ENCODE measurements at places on chromosomes 7 and 10. TPM values are rescaled to one million over a fixed set of nuclear protein-coding genes. Genes with fewer than 3 reads are reported as not detected.
A peak's percentile ranks its signal among the peaks of the same experiment; 100 is the strongest.

Gene REPIN1
- total RNA-seq, result 53.6 TPM

DNA sequence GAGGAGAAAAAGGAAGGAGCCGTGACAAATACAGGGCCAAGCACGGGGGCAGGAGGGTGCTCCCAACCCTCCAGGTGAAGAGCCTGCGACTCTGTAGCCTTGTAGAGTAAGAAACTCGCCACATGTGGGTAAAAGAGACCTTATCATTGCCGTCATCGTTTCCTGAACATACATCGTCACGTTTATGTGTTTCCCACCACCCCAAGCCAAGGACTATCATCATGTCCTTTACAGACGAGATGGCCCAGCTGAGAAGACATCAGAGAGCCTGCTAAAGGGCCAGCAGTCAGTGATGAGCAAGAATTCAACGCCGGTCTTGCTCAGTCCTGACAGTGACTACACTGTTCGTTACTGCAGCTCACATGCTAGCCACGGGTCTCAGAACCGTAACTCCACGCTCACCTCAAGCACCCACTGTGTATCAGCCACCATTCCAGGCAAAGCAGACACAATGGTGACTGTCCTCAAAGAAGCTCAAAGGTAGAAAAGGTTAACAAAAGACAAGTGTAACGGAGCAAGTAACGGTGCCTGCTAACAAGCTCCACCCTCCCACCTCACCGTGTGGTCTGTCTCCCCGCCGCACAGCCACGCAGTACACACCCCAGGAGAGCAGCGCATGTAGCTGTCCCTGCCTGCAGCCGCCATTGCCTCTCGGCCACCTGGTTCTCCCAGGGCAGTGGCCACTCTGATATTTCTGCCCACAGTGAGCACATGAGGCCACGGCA lies 147.8 kb downstream of the MAD1L1 start:
- no peak for DNase-seq
- no peaks in the 10 kb centered on the region for H3K36me3 ChIP-seq
- peaks cover 17% of the 10 kb centered on the region for H3K4me1 ChIP-seq

Gene UCMA
- not detected for total RNA-seq

Gene VAX1
- total RNA-seq, result not detected

DNA sequence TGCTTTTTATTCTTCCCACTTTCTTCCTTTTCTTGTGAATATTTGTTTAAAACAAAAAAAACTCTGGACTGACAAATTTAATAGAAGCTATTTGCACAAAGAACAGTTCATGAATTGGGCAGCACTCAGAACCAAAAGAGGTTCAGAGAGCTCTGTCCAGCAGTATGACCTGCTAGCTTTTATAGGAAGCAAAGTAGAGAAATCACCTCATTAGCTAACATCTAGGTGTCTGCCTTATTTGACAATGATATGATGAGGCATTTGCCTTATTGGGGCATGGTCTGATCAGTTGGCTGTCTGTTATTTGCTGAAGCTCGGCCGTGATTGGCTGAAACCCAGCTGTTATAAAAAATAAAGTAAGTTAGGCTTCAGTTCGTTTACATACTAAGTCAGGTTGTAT lies 819 bp upstream of the TRIM4 start:
- DNase-seq, result no peak
- peaks cover 44% of the 10 kb centered on the region for H3K4me1 ChIP-seq

GRCh38 chr7:155119801-155120382 lies 49.8 kb downstream of the HTR5A start:
- DNase-seq, result no peak
- H3K36me3 ChIP-seq, result peaks cover 2% of the 10 kb centered on the region
- no peaks in the 10 kb centered on the region for H3K4me1 ChIP-seq

DNA sequence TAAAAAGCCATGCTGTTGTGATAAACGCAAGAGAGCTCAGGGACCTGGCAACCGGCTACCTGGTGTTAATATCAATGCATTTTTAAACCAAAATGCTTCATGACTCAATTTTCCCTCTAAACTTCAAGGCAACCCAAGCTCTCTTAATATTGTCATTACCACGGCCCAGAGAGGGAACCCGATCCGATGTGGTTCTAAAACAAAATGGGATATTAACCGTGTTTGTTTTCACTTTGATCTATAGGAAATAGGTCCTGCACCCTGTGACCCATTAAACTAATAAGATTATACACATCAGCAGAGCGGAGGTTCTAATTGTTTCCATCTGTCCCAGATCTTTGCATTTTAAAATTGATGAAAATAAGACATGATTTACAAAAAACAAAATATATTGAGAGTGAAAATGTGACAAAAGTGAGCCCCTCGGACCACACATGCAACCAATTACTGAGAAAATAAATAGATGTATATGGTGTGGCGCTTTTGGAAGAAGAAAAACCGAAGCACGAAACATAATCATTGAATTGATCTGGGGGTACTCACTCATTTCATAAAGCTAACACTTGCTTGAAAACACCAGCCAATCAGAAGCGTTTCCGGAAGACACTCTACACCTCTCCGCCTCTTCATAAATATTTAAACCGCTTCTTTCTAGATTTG lies 290.3 kb upstream of the NFE2L3 start:
- peaks cover 37% of the 10 kb centered on the region for H3K27me3 ChIP-seq
- peaks cover 17% of the 10 kb centered on the region for H3K36me3 ChIP-seq
- peaks cover 50% of the 10 kb centered on the region for H3K4me1 ChIP-seq
- DNase-seq, result no peak

GRCh38 chr7:28267012-28267411 lies 86.4 kb upstream of the JAZF1 start:
- no peak for DNase-seq
- no peak overlapping the region for H3K27ac ChIP-seq
- H3K4me3 ChIP-seq, result no peak overlapping the region
- H3K4me1 ChIP-seq, result peaks cover 8% of the 10 kb centered on the region

GRCh38 chr7:30162622-30163124 lies 27.9 kb downstream of the MTURN start:
- peak overlapping the region; percentile 80 for H3K4me3 ChIP-seq
- H3K4me1 ChIP-seq, result peaks cover 55% of the 10 kb centered on the region
- peak overlapping the region; percentile 83 for H3K27ac ChIP-seq
- no peaks in the 10 kb centered on the region for H3K36me3 ChIP-seq
- H3K27me3 ChIP-seq, result no peaks in the 10 kb centered on the region

Gene GTPBP10
- total RNA-seq, result 71.1 TPM

Gene NUTM2E
- total RNA-seq, result not detected

Gene EFCAB10
- not detected for total RNA-seq

Gene FGL2
- total RNA-seq, result 0.93 TPM

Data from activated T-cell treated with anti-CD3 and anti-CD28 coated beads, Interleukin-2, amount 50 U/mL, for 72 hours (primary cell).